Activated naive CD4-positive, alpha-beta T cell (primary cell): ENCODE measurements at places on chromosomes 1 and 21.

- no peak for DNase-seq
Observed at GRCh38 chr1:92411511-92411910, 75.2 kb downstream of the GFI1 start.

DNA sequence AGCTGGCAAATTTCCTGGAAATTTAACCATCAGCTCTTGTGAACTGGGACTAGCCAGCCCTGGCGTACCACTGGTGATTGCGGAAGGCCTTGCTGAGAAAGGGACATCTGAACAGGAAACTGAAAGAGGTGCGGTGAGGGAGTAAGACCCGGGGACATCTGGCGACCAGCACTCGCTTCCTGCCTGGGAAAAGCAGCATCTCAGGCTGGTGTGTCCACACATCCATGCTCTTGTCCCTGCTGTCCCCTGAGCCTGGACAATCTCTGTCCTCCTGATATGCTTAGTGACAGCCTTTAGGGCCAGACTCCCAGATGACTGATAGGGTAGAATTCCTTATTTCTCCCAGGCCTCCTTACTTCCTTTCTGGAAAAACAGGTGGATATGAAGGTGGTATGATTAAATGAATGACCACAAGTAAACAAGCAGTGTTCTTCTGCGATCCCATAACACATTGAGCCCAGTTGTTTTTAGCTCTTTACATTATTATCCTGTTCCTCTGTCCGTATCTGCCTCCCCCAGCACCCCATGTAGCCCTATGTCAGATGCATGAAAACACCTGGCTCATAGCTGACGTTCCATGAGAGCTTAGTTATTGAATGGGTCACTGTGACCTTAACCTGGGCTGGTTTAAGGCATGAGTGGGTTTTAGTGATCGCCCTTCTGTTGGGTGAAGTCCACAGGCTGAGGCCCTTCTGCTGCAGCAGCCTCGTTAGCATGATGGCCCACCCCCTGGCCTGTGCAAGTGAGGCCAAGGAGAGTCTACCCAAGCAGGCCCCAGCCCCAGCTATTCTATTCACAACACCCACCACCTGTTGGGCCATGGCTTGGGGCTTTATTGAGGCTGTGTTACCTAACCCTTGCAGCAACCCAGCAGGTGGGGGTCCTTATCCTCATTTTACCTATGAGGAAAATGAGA is 76.1 kb upstream of the GADD45A start:
- no peak for DNase-seq

GRCh38 chr1:153355445-153356071 is 2.1 kb upstream of the S100A9 start:
- no peak for DNase-seq

GRCh38 chr1:147225193-147225730 is at the start of gene FMO5:
Gene FMO5 (minus strand): TSS chr1:147225339. CDS start chr1:147225029, 310 bp downstream.
- DNase-seq, result no peak

GRCh38 chr1:205763980-205764379 is 11.3 kb downstream of the RAB29 start:
- DNase-seq, result no peak

DNA sequence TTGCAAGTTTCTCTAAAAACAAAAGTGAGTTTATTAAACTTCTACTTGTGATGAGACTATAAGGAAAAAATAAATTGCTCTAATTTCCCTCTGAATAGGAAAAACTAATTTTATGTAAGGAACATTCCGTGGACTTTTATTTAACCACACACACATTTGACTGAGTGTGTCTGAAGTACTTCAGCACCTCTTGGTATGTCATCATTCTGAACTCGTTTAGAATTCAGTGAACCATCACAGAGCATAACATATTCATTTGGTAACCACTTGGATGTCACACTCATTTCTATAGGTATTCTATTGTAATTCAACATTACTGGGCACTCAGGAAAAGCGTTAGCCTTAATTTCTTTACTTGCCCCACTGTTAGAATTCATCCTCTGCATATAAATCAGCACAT is 79.1 kb downstream of the RGS21 start:
- DNase-seq, result no peak

- no peak for DNase-seq
Observed at GRCh38 chr1:7463526-7463925, 307.6 kb upstream of the VAMP3 start.

DNA sequence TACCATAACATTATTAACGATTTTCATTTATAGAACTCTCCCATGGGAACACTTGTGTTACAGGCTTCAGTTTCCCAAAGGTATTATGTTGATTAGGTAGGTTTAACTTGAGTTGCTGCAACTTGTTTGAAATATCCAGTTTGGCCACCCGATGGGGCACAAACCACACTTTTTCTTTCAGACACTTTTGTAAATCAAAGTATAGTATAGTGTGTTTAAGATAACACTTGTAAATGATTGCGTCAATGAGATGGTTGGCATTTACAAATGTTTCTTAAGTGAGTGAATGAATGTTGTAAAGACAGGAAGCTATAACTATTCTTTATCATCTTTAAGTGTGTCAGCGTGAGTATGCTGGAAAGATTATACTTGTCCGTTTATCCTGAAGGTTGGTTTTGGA is 4.3 kb downstream of the XPR1 start:
- no peak for DNase-seq

GRCh38 chr21:38985568-38986378 is 180.0 kb downstream of the ETS2 start:
- DNase-seq, result no peak

GRCh38 chr1:77308889-77309621 is 27.2 kb downstream of the AK5 start:
- no peak for DNase-seq

- no peak for DNase-seq
Observed at GRCh38 chr1:59100708-59101374, 196.1 kb upstream of the FGGY start.

GRCh38 chr1:171805395-171806115 is 24.1 kb downstream of the METTL13 start:
- DNase-seq, result no peak

- no peak for DNase-seq
Observed at GRCh38 chr1:55836086-55836485, 620.9 kb upstream of the USP24 start.

DNA sequence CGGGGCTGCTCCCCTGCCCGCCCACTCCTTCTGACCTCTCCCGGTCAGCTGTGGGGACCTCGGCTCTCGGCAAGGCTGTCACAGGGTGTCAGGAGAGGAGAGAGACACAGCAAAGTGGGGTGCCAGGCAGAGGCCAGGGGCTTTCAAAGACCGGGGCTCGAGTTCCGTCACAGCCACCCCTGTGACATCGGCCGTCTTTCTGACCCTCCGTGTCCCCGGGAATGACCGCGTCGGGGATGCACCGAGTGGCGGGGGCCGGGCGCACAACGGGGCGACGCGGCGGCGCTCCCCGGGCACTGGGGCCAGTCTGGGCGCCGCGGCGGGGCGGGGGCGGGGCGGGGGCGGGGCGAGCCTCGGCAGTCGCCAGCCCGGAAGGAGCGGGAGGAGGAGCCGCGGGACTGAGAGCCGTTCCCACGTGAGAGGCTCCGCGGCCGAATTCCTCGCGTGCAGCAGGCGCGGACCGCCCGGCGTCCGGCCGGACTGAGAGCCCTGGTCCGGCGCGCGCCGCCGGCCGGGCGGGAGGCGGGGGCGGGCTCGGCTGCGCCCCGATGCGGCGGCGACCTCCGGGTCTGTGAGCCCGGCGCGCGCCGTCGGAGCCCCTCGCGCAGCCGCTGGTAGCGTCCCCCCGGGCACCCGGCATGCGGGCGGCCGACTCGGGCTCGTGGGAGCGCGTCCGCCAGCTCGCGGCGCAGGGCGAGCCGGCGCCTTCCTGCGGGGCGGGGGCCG is 229.7 kb upstream of the TMEM51 start:
- DNase-seq, result no peak

DNA sequence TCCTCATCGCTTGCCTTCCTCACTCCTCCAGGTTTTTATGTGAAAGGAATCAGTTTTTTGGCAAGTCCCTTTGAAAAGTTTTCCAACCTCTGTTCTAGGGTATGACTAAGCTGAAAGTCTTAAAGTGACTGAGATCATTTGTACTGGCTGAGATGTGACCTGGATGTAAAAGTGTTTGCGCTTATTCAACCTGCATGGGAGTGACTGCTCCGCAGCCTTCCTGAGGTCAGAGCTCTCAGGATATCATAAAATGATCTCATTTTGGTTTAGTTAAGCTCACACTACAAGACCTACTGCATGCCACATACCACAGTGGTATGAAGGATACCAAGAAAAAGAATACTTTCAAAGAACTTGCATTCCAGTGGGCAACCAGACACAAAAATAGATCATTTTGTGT is 29.8 kb upstream of the TADA1 start:
- no peak for DNase-seq

GRCh38 chr1:145906954-145907753 is 2.7 kb downstream of the ITGA10 start:
- no peak for DNase-seq

- no peak for DNase-seq
Observed at GRCh38 chr1:175158170-175158591, 34.4 kb downstream of the KIAA0040 start.

DNA sequence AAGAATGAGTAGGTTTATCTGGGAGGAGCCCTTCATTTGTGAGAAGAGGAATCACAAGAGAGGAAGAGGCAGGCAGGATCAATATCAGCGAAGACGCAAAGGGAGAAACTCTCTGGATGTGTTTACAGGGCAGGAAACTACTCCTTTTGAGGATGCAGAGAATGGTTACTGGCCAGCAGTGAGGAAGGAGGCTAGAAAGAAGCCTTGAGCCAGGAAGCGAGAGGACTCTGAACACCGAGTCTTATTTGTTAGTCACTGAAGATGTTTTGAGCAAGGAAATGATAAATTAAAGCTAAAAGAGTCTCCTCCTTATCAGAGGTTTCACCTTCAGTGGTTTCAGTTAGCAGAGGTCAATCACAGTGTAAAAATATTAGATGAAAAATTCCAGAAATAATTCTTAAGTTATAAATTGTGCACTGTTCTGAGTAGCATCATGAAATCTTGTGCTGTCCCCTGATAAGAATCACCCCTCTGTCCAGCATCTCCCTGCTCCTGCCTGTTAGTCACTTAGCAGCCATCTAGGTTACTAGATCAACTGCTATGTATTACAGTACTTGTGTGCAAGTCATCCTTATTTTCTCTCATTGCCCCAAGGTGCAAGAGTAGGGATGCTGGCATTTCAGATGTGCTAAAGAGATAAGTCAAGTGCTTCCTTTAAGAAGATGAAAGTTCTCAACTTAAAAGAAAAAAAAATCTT is 43.5 kb downstream of the WLS start:
- no peak for DNase-seq

DNA sequence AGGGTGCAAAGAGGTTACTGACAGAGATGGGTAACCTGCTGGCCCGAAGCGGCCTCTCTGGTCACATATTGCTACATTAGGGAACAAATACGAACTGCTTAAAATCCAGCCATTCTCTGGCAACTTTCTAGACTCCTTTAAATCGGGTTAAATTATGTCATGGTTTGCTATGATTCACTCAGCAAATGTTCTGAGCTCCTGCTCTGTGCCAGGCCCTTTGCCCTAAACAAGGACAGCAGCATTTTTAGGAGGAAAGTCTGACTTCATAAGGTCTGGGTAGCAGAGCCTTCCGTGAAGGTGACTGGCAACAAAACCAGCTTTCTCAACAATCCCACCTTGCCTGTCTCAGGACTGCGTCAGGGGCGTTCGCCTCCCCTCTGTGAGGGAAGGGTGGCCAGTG is 15.4 kb downstream of the ZP4 start:
- no peak for DNase-seq

- no peak for DNase-seq
Observed at GRCh38 chr1:180116964-180117763, 37.5 kb upstream of the QSOX1 start.

- no peak for DNase-seq
Observed at GRCh38 chr1:226920446-226920894, 19.6 kb upstream of the COQ8A start.
